Renal cortex interstitium (tissue), 15 donors: ENCODE measurements at places on chromosomes 11 and 22.

DNA sequence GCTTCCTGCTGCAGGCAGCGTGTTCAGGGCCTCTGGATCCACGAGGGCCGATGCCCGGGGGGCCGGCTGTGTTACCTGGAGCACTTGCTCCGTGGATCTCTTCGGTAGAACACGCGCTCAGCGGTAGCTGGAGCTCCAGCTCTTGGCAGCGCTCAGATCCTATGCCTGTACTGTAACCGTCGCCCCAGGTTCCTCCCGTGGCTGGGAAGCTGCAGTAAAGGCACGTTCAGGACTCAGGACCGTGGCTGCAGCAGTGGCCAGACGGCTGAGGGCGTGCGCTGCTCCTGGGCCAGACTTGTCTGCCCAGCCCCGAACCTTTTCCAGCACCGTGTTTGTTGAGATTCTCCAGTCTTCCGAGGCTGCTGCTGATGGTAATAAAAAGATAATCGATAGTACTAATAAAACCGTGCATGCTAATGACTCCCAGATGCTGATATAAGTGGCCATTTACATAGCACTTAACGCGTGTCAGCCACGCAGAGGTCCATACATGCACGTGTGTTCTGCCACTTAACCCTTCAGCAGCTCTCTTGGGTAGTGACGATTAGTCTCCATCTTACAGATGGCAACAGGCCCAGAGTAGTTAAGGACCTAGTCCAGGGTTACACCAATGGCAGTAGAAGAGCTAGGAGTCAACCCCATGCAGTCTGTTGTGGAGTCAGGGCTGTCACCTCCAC lies 1.4 kb downstream of the MOV10L1 start:
- no peak for DNase-seq

DNA sequence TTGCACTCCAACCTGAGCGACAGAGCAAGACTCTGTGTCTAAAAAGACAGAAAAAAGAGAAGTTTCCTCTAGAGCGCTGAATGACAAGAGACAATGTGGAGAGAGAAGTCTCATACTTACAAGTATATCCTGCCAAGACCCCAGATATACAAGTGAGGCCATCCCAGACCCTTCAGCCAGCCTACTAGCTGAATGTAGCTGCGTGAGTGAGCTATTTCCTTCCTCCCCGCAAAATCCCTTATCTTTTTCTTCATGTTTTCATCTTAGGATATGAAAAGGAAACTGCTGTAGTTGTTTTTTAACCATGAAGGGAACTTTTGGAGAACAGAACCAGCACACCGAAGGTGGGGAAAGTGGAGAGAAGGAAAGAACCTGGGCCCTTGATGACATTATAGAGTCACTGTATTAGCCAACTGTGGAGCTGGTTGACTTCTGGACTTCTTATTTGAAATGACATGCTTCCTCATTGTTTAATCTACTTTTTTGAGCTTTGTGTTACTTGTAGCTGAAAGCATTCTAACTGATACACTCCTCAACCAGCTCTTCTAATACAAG lies 4.4 kb upstream of the DDX17 start:
- no peak for DNase-seq

- no peak for DNase-seq
Measured at GRCh38 chr22:46349681-46350080, 14.2 kb downstream of the TRMU start.

GRCh38 chr11:15539645-15540044 lies 424.9 kb downstream of the INSC start:
- DNase-seq: no peak

DNA sequence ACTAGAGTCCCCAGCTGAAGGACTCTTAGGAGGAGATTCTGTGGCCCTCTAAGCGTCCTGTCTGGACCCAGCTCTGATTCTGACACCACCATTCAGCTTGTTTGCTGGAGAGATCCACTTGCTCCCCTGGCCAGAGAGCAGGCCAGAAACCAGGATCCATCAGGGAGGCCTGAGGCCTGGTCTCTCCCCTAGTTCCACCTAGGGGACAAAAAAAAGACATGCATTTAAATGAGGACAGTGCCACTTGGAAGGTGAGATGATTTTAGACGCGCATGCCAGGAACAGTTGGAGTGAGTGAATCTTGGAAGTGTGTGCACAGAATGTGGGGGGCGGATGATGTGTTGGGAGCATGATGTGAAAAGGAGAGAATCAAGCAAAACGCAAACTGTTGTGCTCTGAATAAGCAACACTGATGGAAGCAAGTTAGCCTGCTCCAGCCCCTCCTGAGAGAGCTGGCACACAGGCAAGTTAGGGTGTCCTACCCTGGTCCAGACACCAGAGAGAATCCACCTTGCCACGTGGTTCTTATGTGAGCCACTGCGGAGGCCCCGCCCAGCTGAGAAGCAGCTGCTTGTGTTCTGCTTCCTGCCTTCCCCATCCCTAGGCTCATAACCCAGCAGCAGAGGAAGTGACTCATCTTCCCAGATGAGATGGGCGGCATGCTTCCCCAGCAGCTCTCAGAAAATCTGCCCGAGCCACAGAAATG lies 8.0 kb upstream of the SLCO2B1 start:
- DNase-seq: no peak

- DNase-seq: no peak
Measured at GRCh38 chr11:128894286-128894681, 3.1 kb downstream of the KCNJ5 start.

- DNase-seq: no peak
Measured at GRCh38 chr11:112211536-112211935, 14.7 kb upstream of the PTS start.

GRCh38 chr22:23984430-23984829 lies 4.5 kb downstream of the GSTT2 start:
- DNase-seq: no peak

DNA sequence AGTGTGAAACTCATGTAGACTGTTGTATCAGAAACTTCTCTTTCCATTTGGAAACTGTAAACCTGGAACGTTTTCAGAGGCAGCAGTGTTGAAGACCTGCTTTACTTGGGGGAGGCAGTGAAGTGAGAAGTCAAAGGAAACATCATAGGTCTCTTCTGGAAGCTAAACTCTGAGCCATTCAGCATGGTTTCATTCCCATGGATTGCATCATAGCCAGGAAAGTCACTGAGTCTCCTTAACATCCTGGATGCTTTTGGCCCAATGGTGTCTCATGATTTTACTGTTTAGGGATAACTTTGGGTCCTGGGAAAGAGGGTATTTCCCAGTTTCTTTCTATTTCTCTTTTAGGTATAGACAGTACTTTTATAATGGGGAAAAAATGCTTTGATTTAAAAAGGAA lies 153.2 kb upstream of the E2F8 start:
- DNase-seq: no peak

DNA sequence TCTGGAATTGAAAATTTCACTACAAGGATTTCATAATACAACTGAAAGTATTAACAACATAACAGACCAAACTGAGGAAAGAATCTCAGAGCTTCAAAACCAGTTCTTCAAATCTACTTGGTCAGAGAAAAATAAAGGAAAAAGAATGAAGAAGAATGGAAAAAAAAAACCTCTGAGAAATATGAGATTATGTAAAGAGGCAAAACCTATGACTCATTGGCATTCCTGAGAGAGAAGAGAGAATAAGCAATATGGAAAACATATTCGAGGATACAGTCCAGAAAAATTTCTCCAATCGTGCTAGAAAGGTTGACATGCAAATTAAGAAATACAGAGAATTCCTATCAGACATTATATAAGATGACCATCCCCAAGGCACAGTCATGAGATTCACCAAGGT lies 23.4 kb upstream of the GPR83 start:
- DNase-seq: no peak

- no peak for DNase-seq
Measured at GRCh38 chr11:11895672-11896071, 53.9 kb downstream of the USP47 start.

GRCh38 chr11:65315866-65316226 lies 1.2 kb downstream of the CDC42EP2 start:
- no peak for DNase-seq

DNA sequence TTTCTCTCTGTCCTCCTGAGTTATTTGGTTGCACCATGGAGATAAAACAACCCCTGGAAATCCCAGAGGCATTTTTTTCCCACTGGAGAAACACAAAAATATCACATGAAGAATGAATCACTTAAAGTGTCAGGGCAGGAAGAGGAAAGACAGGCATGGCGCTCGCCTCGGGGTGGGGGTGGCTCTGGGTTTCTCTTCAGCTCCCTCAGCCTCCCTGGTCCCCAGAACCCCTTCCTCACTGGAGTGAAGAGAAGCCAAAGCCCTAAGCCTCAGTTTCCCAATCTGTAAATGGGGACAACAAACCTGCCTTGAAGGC lies 938 bp downstream of the SHISAL1 start:
- no peak for DNase-seq

DNA sequence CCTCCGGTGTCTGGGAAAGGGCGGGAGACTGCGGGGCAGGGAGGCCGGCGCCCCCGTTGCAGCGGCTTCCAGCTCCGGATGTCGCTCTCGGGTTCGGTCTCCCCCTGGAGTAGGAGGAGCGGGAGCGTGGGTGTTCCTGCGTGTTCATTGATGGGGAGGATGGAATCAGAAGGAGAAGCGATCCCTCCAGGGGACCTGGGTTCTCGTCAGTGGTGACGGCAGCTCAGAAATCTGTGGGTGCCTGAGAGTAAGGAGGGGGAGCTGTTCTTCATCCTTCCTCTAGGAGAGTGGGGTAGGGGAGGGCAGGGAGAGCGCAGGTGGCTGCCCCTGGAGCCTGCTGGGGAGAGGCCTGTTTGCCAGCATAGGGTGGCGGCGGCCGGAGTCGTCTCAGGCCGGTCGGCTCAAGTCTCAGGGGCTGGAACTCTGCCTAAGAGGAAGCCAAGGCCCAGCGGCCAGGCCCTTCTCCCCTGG lies 1.1 kb downstream of the UBASH3B start:
- no peak for DNase-seq

- no peak for DNase-seq
Measured at GRCh38 chr22:37802310-37803194, 5.2 kb upstream of the GCAT start.

DNA sequence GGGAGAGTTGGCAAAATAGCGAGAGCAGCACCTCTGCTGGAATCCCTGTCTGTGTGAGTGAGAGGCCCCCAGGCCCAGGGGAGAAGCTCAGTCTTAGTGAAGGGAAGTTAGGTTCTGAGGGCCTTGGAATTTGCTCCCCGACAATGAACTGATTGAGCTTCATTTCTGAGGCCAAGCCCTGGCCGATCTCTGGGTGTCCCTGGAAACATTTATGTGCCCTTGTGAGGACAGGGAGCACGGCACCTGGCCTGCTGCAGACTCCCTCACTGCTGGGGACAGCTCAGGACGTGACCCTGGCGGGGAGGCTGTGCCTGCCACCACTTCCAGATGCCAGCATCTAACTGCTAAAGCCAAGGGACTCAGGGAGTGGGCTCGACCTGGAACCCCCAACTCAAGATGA lies 52.0 kb downstream of the ARHGAP8 start:
- no peak for DNase-seq

DNA sequence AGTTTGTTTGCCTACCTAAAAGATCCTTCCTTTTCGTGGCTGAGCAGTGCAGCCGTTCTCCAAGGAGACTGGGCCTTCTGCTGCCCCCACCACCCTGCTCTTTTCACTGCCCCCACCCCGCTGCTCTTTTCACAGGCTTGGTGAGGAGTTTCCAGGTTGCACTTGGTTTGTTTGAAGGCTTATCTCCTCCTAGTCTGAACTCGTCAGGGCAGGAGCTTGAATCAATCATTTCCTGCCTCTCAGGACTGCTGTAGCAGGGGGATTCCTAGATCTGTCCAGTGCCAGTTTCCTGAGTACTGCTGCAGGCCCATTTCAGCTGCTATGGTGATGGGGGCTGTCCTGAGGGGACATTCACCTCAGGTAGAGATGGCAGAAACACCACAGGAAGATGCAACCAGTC lies 10.0 kb downstream of the MED15 start:
- DNase-seq: no peak

DNA sequence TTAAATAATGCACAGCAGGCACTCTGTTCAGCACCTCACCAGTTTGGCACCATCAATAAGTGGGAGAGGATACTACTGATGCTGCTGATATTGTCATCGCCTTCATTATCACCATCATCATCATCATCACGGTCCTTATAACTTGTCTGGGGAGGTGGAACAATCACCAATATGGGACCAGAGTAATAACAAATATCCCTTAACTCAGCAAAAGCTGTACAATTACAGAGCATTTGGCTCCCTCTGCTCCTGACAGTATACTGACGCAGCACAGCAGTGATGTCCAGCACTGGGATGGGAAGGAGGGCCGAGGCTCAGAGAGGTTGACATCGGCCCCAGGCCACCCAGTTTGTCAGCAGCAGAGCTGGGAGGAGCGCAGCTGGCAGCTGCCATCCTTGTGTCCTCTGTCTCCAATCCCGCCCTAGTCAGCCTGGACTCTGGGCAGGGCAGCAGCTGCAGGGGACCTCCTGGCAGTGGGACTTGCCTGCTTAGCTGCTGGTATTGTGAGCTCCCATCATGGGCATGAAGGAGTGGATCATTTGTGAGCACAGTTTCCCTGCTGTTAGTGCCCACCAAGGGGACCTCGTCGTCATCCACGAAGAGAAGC lies 90.0 kb downstream of the DHCR7 start:
- DNase-seq: no peak

GRCh38 chr22:19793661-19794310 lies 33.2 kb downstream of the TBX1 start:
- DNase-seq: no peak

DNA sequence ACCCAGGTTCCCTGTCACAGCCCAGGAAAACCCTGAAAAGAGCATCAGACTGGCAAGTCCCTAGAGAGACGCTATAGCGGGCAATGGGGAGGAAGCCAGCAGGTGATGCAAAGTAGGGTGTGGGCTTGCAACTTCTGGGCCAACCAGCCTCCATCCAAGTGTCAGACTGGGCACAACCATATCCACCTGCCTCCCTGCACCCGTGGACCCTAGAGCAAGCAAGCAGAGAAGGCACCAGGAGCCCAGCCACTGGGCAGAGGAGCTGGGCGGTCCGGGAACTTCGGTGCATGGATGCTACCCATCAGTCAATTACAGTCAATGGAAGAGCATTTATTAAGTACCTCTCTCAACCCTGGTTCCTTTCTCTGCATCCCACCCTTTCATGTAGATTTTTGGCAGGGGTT lies 2.8 kb downstream of the NECTIN1 start:
- no peak for DNase-seq

- no peak for DNase-seq
Measured at GRCh38 chr11:34348096-34348495, 9.7 kb downstream of the ABTB2 start.

- DNase-seq: no peak
Measured at GRCh38 chr22:27601195-27601594, 200.4 kb downstream of the MN1 start.

- no peak for DNase-seq
Measured at GRCh38 chr11:74583024-74583624, 9.3 kb upstream of the POLD3 start.

- DNase-seq: no peak
Measured at GRCh38 chr11:119991669-119992068, 146.2 kb downstream of the TRIM29 start.

GRCh38 chr11:64093233-64094039 lies 57.7 kb downstream of the FLRT1 start:
- no peak for DNase-seq

- no peak for DNase-seq
Measured at GRCh38 chr11:16097543-16097942, 258.8 kb downstream of the SOX6 start.

- DNase-seq: no peak
Measured at GRCh38 chr22:34294476-34294875, 374.2 kb upstream of the LARGE1 start.

- no peak for DNase-seq
Measured at GRCh38 chr11:57763568-57763967, 2.0 kb downstream of the CTNND1 start.
